ENCODE measurements at places on chromosomes 3 and 15.

DNA sequence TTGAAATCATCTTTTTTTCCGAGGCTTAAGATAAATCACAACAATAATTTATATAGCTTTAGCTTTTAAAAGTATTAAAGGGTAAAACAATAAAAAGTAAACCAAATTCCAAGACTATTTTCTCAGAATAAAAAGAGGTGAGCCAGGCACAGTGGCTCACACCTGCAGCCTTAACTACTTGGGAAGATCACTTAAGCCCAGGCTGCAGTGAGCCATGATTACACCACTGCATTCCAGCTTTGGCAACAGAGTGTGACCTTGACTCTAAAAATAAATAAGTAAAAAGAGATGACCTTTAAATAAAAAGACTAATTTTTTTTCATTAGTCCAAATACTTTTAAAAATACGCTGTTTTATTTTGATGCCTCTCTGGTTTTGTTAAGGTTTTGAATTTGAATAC is 54.4 kb downstream of the C3orf80 start:
- DNase-seq: no peak

- DNase-seq: no peak
Measured at GRCh38 chr15:41821831-41822230, 6.1 kb upstream of the JMJD7 start.

GRCh38 chr3:128707928-128708494 is 18.0 kb upstream of the RAB7A start:
- DNase-seq: no peak

GRCh38 chr3:4351164-4351855 is 48.1 kb downstream of the SETMAR start:
- DNase-seq: peak; percentile 10

- DNase-seq: no peak
Measured at GRCh38 chr3:52246728-52247408, 1.3 kb downstream of the PPM1M start.

GRCh38 chr3:4552811-4553210 is 59.7 kb downstream of the ITPR1 start:
- no peak for DNase-seq

DNA sequence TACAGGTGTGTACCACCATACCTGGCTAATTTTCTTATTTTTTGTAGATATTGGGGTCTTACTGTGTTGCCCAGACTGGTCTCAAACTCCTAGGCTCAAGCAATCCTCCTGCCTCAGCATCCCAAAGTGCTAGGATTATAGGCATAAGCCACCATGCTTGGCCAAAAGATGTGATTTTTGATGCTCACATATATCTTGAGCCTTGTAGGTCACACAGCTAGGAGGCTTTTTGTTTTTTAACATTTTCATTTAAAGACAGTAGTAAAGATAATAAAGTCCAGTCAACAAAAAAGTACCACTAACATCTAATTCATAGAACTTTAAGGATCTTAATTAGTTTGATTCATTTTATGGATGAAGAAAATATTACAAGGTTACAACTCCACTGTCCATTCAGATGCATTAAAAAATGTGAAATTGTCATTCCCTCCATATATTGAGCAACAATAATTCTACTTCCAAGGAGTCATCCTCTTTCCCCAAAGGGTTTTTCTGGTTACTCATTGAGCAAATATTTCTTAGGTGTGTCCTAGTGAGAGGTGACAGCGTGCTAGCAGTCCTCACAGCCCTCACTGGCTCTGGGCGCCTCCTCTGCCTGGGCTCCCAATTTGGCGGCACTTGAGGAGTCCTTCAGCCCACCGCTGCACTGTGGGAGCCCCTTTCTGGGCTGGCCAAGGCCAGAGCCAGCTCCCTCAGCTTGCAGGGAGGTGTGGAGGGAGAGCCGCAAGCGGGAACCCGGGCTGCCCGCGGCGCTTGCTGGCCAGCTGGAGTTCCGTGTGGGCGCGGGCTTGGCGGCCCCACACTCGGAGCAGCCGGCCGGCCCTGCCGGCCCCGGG is 8.3 kb upstream of the TASOR start:
- DNase-seq: no peak

- DNase-seq: peak; percentile 78
Measured at GRCh38 chr3:4986175-4986781, 7.0 kb downstream of the BHLHE40 start.

GRCh38 chr3:181839039-181839915 is 127.6 kb downstream of the SOX2 start:
- DNase-seq: no peak

GRCh38 chr3:117726776-117727175 is 1017.2 kb downstream of the TUSC7 start:
- DNase-seq: no peak

DNA sequence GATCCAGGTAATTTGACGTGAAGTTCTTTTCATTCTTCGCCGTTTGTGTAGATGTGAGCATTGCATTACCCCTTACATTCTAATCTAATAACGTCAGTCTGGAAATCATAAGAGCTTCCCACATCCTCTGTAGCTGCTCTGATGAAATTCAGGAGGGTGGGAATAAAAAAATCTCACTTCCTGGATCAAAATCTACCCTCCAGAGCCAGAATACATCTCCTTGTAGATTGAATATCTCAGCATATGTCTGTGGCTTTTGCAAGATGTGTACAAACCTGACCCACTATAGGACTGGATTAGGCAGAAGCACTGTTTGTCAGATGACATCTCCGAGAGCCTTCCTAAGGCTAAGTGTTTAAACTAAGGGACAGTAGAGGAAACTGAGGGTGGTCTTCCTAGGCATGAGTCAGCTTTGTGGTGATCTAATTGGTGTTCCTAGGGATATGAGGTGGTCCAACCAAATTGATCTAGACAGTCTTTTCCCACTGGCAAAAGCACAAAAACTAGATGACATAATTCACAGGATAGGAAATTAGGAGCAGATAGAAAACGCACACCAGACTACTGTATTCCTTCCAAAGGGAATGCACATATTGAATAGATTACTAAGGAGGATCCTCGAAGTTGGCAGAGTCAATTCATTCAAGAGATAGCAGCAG is 216.3 kb upstream of the LRTM1 start:
- DNase-seq: peak; percentile 73

DNA sequence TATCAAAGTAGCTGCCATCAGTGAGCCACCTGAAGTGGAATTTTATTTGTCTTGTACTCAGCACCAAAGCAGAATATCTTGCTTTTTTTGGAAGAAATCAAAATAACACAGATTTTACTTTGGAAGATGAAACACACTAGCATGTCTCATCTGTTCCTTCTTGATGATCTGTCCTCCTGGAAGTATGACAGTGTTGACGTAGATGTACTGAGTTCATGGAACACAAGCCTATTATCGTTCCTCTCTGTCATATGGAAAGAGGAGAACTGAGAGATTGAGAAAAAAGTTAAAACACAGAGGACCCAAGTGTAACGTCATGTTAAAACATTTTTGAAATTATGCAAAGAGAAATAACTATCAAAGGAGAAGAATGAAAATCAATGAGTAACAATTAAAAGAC is 340.2 kb downstream of the ROBO2 start:
- DNase-seq: no peak

DNA sequence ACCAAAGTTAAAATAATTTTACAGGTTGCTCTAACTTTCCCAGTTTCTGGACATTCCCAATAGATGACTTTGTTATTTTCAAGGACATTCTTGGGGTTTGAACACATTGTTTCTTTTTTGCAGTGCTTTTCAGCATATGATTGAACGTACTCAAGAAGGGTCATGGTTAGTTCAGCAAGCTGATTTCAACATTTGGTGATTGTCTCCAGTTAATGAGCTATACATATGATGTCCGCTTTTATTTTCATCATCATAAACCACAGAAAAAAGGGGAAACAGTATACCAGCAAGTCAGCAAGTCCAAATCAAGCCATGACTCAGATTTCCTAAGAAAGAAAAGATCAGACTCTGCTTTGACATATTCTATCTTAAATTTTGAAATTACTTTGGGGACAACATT is 69.4 kb downstream of the B3GALNT1 start:
- peak; percentile 81 for DNase-seq

- no peak for DNase-seq
Measured at GRCh38 chr3:186937017-186937875, 6.9 kb downstream of the ST6GAL1 start.

GRCh38 chr3:56468184-56469106 is at the start of gene ERC2:
Gene ERC2 (minus strand): TSS chr3:56468467.
- no peak for DNase-seq

DNA sequence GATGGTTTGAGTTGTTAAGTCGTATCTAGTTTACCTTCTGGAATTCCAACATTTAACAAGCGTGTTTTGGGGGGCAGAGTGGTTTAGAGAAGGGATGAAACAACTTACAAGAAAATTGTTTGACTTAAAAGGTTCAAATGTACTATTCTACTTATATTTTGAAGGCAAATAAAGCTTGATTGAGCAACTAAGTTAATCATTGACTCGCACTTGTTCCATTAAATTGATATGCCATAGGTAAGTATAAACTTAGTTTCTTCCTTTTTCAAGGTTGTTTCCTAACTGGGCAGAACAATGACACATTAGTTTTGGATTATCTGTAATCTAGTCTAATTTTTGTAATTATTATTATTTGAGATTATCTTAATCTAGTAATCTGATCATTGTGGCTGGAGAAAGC is 48.3 kb upstream of the CPNE4 start:
- no peak for DNase-seq

DNA sequence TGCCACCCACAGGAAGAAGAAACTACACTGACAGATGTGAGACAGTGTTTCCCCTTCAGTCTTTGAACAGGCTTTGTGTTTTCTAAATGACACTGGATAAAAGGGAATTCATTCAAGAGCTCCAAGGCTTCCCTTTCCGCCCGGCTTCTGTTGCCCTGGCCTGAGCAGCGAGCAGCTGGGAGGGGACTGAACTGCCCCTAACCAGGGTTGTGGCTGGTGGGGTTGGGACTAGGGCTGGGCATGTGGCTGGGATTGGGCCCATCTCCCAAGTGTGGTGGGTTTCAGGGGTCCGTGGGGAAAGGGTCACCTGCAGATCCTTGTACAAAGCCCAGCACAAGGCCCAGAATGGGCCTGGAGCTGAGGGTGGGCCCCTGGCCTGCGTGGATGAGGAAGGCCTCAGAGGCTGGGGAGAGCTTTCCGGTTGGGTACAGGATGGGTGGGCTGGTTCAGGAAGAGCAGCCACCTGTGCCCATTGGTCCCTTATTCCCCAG is 10.4 kb downstream of the VILL start:
- no peak for DNase-seq

- no peak for DNase-seq
Measured at GRCh38 chr3:133949438-133949837, 53.8 kb upstream of the RAB6B start.

GRCh38 chr3:25338158-25338725 is 89.8 kb upstream of the RARB start:
- no peak for DNase-seq

- peak; percentile 94 for DNase-seq
Measured at GRCh38 chr3:111729087-111729846, 129.8 kb upstream of the PHLDB2 start.

DNA sequence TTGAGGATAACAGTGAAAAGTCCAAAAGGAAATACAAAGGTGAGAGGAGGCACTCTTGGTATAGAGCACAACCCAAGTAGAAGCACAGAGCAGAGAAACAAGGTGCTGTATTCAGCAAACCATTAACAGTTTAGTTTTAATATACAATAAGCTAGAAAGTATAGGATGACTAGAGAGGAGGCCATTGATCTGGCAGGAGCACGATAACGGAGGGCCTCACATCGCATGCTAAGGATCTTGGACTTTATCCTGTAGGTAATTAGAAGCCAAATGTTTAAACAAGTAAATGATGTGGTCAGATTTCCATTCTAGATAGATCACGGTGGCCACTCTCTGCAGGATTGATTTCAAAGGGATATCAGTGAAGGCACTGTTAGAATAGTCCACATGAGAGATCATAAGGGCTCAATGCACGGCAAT is 935.0 kb downstream of the ROBO1 start:
- DNase-seq: no peak

DNA sequence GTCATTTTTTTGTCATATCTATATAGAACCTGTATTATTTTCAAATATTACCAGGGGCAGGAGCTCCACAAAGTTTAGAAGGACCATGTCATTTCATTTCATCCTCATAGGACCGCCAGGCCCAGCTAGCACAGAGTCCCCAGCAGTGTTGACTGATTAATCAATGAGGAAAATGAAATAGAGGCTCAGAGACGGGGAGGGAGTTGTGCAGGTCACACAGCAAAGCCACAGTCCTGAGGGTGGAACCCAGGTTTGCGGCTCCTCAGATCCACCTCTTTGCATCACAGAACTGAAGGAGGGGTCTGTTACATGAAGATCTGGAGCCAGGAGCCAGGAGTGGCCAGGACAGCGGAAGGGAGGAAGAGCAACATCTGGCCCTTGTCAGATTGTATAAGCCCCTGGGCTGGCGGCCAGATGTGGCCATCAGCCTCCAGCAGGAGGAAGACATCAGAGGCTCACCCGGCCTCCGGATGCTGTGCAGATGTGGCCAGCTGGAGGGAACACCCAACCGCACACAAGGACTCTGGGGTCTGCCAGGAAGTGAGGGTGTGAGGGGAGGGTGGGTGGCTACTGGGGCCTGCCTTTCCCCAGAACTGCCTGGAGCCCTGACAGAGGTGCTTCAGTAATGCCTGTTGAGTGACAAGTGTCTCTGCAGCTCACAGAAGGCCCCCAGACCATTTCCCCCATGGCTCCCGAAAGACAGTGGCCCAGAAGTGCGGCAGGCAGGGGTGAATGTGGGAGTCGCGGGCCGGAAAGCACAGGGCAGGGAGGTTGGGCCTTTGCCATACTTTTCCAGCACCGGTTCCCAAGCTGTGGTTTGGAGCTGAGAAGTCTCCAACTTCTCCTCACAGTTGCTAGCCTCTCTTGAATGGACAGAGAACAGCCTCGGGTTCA is 21.3 kb downstream of the EFCC1 start:
- DNase-seq: no peak

GRCh38 chr15:41895491-41895890 is 1.6 kb upstream of the SPTBN5 start:
- DNase-seq: no peak

GRCh38 chr15:37788767-37789396 is 145.6 kb upstream of the TMCO5A start:
- DNase-seq: no peak

GRCh38 chr3:100518244-100518643 is 25.8 kb downstream of the TMEM45A start:
- no peak for DNase-seq

- DNase-seq: no peak
Measured at GRCh38 chr15:41256577-41257038, 25.5 kb downstream of the CHP1 start.

DNA sequence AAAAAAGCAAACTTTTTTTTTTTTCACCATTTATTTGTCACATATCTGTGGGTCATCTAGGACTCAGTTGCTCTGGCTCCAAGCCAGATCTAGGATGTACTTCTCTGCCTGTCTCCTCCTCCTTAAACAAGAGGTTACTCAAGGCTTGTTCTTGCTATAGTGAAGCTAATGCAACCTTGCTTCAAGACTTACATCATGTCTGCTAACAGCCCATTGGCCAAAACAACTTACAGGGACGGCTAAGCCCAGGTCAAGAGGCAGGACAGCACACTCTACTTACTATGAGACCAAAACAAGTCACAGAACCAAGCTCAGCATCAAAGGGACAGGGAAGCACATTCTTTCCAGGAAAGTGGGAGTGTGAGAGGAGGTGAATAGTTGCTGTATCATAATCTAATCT is 123.8 kb upstream of the BNIP2 start:
- DNase-seq: no peak

- DNase-seq: no peak
Measured at GRCh38 chr3:114566162-114566755, 272.4 kb downstream of the TIGIT start.

Data from brain microvascular endothelial cell (primary cell).